Occipital lobe (tissue), 3 donors: ENCODE measurements at places on chromosomes 4 and X.

DNA sequence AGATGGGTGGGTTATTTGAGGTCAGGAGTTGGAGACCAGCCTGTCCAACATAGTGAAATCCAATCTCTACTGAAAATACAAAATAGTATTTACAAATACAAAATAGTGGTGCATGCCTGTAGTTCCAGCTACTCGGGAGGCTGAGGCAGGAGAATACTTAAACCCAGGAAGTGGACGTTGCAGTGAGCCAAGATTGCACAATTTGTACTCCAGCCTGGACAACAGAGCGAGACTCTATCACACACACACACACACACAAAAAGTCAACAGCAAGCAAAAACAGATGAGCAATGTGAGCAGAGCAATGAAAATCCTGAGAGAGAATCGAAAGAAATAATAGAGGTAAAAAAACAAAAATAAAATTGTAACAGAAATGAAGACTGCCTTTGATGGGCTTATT, 168.8 kb downstream of the PCDH18 start:
- no peak for DNase-seq

DNA sequence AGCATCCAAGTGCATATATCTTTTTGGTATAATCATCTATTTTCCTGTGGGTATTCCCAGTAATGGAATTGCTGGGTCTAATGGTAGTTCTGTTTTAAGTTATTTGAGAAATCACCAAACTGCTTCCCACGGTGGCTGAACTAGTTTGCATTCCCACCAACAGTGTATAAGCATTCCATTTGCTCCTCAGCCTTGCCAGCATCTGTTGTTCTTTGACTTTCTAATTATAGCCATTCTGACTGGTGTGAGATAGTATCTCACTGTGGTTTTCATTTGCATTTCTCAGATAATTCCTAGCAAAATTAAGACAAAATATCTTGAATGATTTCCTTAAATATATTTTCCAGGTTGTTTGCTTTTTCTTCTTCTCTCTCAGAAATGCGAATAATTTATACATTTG, 341.1 kb downstream of the GBA3 start:
- no peak for DNase-seq

- peak; percentile 24 for DNase-seq
Measured at GRCh38 chr4:46389301-46389775, 590 bp downstream of the GABRA2 start.

- DNase-seq: no peak
Measured at GRCh38 chr4:5215321-5215720, 164.0 kb downstream of the STK32B start.

- DNase-seq: no peak
Measured at GRCh38 chrX:3699821-3700381, 13.5 kb downstream of the PRKX start.
